ENCODE measurements at places on chromosomes 1 and 21.

GRCh38 chr1:236016782-236017400 lies 48.0 kb downstream of the NID1 start:
- no peak for DNase-seq

- DNase-seq, result no peak
Observed at GRCh38 chr1:160228431-160228830, 23.2 kb downstream of the PEA15 start.

DNA sequence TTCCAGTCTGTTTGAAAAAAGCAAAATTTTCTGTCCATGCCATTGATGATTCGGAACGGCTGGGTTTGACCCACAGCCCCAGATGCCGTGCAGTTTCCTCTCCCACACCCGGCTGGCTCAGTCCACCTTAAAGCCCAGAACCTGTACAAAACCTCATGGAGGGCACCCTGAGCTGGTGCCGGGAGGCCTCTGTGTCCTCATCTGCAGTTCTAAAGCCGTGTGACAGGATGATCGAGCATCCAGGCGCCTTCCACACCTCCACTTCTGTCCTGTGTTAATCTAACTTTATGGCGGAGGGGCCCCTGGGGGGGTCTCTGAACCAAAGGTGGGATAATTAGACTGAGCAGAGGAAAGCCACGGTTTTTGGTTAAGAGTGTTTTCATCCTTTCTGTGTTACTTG lies 49.6 kb downstream of the SLC37A1 start:
- DNase-seq, result no peak

DNA sequence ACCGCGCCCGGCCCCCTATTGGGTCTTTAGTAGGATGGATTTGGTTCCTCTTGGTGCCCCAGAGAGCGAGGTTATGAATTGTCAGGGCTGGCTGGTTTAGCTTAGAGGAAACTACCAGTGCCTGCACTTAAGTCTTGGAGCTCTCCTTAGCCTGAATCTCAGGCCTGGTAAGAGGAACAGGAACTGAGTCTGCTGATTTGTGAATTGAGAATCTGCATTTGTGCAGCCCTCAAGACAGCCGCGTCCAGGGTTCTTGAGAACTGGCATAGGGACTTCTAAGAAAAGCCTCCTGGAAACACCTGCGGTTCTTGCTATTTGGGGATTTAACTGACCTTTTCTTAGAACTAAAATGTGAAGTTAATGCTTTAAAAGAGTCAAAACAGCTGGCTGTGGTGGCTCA lies 1.7 kb downstream of the NECAP2 start:
- DNase-seq, result no peak

Data from fibroblast of skin of right biceps (primary cell).